ENCODE measurements at places on chromosomes 2 and 18. TPM values are rescaled to one million over a fixed set of nuclear protein-coding genes. Genes with fewer than 3 reads are reported as not detected.

Gene ACADL
- total RNA-seq = 0.37 TPM

Gene OTX1
- total RNA-seq = 0.20 TPM

Gene CD28
- not detected for total RNA-seq

Gene MAP2
- total RNA-seq = 0.78 TPM

Gene ATP6V1B1
- 0.59 TPM for total RNA-seq

Gene BOLL
- not detected for total RNA-seq

Gene CNGA3
- under 0.01 TPM for total RNA-seq

Gene SERPINB13
- total RNA-seq = not detected

Gene ASB18
- not detected for total RNA-seq

Gene PID1
- total RNA-seq = 18.2 TPM

Gene SP140
- under 0.01 TPM for total RNA-seq

Gene NABP1
- total RNA-seq = 63.2 TPM
